GF-D8 (cell line): ENCODE measurements at places on chromosomes 3 and 15.

DNA sequence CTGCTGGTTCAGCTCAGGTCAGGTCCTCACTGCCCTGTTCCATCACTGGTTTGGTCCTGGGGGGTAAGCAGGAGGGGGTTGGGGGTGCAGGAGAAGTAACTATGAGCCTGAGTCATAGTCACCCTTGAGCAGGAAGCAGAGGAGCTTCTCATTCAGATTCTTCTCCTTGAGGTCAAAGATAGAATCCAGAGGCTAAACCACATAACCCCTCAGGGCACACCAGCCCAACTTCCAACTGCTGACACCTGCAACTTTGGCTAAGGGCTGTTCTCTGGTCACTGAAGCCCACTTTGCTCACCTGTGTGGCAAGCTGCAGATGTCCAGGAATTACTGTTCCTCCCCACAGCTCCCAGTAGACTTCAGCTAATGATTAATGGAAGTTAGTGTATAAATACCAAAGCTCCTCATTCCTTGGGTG, 48.8 kb upstream of the LRRFIP2 start:
- DNase-seq: no peak

DNA sequence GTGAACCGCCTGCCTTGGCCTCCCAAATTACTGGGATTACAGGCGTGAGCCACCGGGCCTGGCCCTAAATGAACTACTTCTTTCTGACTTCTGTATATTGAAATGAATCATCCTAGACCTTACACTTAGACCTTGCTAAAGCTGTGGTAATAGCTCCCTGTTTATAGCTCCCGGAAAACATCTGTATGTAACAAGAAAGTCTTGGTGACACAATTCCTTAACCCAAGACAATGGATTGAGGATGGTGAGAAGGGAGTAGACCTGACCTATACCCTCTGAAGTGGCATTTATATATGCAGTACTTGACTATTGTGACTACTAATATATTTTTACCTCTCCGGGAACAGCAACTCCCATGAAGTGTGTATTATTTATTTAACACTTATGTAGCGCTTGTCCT, 48.0 kb upstream of the TBL1XR1 start:
- no peak for DNase-seq

DNA sequence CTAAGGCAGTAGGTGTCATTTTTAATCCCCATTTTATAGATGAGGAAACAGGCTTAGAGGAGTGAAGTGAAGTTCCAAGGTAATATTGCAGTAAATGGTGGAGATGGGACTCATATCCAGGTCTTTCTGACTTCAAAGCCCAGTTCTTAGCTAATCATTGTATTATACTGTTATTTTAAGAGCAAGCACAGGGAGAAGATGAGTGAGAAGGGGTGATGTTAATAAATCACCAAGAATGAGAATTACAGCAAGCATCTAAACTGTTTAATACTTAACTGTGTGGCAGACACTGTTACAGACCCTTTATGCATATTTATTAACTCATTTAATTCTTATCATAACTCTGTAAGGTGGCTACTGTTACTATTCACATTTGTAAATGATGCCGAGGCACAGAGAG, 61.2 kb downstream of the VPS8 start:
- DNase-seq: no peak

- DNase-seq: no peak
Measured at GRCh38 chr3:4597208-4597985, 104.2 kb downstream of the ITPR1 start.

DNA sequence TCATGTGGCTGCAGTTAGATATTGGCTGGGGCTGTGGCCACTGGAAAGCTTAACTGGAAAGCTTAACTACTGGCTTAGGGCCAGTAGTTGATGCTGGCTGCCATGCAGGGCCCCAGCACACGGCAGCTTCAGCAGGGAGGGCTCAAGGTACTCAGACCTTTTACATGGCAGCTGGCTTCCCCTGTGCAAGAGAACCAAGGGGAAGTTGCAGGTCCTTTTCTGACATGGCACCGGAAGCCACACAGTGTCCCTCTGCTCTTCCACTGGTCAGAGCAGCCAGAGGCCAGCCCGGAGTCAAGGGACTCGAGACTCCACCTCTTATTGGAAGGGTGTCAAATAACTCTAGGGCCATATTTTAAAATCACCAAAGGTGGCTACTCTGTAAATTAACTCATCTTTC, 24.5 kb downstream of the CCR9 start:
- no peak for DNase-seq

- DNase-seq: no peak
Measured at GRCh38 chr3:106643684-106644161, 733.5 kb upstream of the CCDC54 start.

DNA sequence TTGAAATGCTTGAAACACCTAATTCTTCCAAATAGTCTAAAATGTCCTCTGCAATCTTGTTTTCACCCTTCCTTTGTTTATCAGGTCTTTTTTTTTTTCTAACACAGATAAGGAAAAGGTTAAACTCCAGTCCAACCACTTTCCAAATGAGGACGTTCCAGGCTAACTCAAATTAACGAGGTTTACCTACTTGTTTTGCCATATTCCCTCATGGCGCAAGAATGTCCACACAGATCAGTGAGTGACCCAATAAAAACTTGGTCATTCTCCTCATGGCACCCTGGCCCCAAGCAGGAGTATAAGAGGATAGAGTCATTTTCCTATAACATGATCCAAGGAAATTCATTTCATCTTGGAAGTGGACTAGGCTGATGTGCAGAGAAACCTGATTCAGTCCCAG, 6.6 kb upstream of the LIPC start:
- no peak for DNase-seq

GRCh38 chr3:23029001-23029400, 174.1 kb upstream of the UBE2E2 start:
- DNase-seq: no peak

GRCh38 chr15:31206386-31207181, 105.1 kb upstream of the TRPM1 start:
- DNase-seq: no peak

DNA sequence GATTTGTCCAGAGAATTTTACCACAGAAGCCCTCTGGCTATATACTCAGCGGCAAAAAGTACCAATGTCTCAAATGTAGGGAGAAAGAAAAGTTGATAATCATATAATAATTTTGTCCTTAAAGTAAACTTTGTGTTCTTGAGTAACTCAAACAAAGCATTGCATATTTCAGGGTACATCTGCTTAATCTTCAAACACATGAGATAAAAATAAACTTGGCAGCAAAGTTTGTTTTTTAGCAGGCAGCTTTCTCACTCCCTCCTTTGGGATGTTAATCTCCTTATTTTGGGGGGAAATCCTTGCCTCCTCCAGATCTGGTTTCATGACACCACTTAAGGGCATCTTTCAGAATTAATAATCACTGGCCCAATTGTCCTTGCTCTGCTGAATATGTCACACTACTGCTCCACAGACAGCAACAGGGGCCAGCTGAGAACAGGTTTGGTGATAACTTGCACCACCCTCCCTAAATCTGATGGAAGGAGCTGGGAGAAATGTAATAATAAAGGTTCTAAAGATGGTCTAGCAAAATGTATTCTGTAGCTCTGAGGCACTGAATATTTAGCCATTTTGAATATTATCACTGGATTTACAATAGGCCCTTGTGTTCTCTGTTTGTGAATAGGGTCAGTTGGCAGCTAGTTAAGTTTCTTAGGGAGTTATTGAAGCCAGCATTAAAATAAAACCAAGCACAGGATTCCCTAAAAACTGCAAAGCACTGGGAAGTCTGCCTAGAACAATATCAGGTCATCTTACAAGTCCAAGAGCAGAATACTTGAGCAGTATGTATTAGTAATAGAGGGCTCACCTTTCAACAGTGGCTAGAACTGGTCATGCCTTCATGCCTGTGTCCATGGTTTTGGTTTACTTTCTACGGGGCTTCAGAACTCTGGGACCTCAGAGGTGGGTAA, 79.2 kb downstream of the EFL1 start:
- DNase-seq: no peak

DNA sequence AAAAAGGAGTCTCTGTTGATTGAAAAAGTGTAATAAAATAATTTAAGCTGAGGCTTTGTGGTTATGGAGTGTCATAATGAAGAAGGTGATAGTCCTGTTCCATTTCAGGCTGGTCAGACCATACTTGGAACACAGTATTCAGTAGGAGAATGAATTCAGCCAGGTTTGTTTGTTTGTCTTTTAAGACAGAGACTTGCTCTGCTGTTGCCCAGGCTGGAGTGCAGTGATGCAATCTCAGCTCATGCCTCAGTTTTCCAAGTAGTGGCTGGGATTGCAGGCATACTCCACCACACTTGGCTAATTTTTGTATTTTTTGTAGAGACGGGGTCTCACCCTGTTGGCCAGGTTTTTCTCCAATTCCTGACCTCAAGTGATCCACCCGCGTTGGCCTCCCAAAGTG, 33.5 kb downstream of the IQGAP1 start:
- DNase-seq: no peak

- no peak for DNase-seq
Measured at GRCh38 chr3:129022114-129023007, 21.3 kb downstream of the EFCC1 start.

DNA sequence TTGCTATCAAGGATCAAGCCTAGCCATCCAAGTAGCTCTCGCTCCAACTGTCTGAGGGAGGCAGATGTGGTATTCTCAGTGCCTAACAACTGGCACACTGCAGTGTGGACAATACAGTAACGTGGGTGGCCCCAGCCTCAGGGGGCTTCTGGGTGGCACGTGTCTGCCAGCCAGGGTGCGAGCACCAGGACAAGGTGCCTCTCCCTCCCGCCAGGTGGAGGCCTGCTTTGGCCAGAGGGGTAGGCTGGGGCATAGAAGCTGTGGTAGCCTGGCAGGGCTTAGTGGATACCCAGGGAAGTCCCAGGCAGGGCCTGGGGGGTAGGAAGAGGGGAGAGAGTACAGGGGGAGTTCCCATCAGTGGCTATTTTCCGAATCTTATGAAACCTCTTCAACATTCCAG, 234.0 kb downstream of the PLCL2 start:
- no peak for DNase-seq

DNA sequence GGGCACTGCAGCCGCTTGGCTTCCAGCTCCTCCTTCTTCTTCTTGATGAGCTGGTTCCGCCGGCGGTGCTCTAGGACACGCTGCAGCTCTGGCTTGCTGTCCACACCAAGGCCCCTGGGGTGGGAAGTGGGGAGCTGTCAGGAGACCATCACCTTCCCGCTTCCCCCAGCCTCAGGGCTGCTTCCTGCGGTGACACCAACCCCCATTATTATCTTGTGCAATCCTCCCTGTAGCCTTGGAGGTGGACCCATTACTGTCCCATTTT, 10.0 kb downstream of the FAM107A start:
- no peak for DNase-seq

GRCh38 chr3:61564395-61565059, 3.2 kb downstream of the PTPRG start:
- no peak for DNase-seq

DNA sequence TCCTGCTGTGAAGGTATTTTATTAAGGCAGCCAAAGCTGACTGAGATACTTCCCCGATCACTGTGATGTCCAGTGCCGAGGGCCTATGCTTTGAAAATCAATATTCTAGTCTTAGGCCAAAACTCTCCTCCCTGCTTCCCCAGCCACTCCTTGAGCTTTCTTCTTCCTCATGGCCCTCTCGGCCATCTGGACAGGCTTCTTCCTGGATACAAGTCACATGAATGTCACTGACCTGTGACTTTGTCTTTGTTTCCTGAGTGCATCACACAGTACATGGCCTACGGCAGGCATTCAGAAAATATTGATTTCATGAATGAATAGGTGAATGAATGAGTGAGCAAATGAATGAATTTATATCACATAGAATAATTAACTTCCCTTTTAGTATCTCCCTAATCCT, 24.6 kb upstream of the HES1 start:
- no peak for DNase-seq

- DNase-seq: no peak
Measured at GRCh38 chr3:189365609-189366564, 194.1 kb downstream of the TPRG1 start.

GRCh38 chr15:61700803-61701202, 359.4 kb downstream of the VPS13C start:
- no peak for DNase-seq

DNA sequence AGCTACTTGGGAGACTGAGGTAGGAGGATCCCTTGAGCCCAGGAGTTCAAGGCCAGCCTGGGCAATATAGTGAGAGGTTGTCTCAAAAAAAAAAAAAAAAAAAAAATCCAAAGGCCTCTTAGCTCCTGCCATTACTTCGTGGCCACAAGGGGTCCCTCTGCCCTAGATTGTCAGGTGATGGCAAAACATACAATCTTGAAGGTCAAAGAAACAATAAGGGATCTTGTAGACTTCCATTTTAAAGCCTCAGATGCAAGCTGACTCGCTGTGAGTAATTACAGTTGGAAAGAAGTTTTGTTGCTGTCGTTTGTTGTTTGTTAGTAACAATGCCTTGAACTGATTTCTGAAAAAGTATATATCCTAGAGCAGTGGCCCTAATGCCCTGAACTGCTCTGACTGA, 55.9 kb upstream of the PLCL2 start:
- DNase-seq: no peak

DNA sequence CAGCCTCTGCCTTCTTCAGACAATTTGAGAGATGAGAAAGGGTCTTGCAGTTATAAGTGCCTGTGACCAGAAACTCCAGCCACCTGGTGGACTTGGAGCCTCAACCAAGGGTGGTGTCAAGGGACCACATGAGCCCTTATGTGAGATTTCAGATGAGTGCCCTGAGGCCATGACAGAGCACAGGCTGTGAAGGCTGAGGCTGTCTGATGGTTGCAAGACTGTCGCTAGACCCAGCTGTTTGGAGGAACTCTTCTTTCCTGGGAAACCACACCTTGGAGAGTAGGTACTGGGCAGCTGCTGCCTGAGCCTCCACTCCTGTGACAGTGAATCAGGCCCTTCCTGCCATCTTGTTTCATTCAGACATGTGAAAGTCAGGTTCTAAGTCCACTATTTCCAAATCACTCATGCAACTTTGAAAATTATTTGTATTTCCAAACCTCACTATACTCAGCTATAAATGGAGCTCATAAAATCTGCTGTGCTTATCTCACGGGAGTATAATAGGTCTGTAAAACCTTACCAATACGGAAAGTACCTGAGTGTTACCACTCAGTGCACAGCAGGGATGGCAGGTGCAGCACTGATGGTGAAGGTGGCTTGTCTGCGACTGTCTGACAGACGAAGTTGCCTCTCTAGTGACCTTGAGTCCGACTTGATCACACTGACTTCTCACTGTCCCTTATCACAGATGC, 99.4 kb downstream of the RPL39L start:
- no peak for DNase-seq

DNA sequence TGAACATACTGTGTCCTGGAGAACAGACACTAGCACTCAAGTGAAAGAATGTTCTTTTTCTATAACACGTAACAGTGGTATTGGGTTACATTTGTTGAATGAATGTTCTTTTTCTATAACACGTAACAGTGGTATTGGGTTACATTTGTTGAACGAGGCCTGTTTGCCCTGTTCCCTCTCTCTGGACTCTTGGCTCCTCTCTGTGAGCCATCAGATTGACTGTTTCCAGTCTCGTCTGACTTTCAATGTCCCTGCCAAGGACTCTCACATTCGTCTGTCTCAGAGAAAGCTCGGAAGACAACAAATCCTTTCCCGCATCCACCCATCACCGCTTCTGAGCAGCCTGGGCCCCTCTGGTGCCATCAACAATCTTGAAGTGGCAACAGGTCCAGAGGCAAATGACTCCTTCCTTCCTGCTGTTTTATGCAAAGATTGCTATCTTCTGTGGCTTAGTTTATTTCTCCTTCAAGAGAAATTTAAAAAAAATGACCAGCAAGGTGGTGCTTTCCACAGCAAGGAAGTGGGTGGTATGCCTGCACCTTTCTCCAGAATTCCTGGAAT, 8.0 kb downstream of the TMEM45A start:
- no peak for DNase-seq

GRCh38 chr3:156978481-156978961, 152.4 kb downstream of the LEKR1 start:
- no peak for DNase-seq
